ENCODE measurements at places on chromosomes 7 and 10.

GRCh38 chr10:3104251-3104918, 37.0 kb downstream of the PFKP start:
- no peak for DNase-seq

DNA sequence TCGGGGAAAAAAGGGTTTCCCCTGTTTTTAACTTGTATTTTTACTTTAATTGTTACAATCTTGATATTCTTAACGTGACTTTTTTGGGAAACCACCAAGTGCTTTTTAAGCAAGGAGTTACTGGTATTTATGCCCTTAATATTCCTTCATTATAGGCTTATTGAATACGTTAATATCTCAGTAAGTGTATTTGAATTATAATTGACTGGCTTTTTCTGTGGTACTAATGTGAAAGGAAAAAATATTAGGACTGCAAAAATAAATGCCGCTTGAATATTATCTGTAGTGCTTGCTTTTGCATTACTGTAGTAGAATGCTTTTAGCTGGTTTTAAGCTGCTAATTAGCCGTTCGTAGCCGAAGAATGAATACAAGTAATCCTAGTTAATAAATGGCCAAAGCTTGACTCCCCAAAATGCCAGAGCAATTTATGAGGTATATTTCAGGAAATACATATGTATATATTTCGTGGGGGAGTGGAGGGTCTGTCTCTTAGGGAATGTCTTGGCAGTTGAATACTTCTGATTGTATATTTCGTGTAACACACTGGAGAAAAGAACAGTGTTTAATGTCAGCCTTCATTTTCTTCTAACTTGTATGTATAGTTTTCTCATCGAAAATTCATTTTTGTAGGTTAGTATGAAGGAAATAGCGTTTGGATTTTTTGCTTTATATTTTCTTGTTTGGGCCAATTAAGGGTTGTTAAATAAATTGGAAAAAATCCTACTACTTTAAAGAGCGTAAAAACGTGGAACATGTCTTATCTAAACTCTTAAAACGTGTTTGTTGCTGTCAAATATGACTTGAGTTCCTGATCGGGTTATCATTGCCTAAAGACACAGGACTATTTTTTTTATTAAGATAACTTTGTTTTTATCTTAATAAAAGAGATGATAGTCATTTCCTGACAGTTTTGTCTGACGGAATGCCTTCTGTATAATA, 1.5 kb downstream of the PDCD4 start:
- no peak for DNase-seq

GRCh38 chr10:10270126-10271050, 747.3 kb upstream of the CELF2 start:
- no peak for DNase-seq

DNA sequence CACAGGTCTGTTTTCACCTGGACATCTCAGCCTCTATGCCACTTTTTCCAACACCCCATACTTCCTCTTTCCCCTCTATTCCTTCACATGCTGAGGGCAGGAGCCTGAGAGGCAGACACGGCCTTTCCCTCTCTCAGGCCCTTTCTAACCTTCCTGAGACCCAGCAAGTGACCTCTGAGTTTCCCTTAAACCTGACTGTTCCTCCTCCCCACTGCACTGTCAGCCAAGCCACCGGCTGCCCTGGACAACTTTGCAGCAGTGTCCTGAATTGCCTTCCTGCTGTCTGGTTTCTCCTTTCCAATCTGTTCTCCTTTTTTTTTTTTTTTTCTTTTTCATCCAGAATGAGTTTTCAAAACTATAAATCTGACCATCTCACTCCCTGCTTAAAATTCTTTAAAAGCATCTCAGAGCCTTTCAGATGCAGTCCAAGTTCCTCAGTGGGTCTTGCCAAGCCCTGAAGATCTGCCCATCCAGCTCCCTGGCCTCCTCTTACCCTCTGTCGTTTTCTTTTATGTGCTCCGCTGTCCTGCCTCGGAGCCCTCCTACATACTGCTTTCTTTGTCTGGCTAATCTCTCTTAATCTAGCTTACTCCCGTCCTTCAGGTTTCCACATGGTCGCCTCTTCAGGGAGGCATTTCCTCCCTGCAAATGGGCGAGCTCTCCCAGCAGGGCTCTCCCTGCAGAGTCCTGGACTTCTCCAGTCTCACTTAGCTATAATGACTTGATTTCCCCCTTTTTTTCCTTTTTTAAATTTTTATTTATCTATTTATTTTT, 30.5 kb downstream of the SLC13A4 start:
- DNase-seq, result no peak

DNA sequence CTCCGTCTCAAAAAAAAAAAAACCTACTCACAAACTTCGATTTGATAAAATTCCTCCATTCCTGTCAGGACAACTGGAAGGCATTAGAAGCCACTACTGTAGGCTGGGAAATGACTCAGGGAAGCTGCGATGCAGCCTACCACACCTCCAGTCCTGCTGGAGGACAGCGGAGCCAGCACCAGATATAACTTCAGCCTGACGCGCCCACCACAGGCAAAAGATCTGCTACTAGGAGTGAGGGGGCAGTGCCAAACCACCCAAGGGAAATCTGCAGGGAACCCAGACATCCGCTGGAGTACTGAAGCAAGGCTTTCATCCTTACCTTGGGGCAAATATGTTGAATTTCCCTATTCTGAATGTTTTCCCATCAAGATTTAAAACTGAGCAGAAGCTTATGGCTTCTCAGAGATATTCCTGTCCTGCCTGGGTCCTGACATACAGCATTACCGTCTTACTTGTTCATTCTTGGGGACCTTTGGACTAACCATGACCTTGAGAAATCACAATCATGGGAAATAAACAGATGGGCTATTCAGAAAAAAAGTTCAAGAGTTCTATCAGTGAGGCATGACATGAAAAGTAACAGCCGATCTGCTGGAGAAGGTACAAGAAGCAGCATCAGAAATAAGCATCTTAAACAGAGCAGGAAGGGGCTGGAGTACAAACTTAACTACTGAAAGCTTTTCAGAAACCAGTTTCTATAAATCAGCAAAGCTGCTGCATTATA, 20.4 kb downstream of the BCCIP start:
- no peak for DNase-seq

DNA sequence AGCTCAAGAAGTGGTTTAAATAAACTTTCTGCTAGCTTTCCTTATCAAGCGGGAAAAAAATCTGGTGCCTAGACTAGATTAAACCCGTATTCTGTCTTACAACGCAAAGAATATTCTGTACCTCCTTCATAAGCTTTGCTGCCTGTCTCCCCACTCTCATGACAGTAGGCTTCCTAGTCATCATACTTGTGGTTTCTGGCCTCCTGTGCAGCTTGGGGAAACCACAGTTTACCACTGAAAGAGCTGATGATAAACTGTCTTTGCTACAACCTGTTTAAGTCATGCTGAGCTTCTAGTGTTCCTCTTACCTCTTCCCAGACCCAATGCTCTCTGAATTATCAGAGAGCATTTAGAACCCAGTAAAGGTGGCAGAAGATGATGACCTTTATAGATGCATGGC, 55.0 kb downstream of the PODXL start:
- DNase-seq, result peak; percentile 59

Measured in CD4-positive, alpha-beta memory T cell (primary cell).